SK-N-MC (cell line): ENCODE measurements at places on chromosomes 3 and 15.

GRCh38 chr3:54712539-54712938 is 215.3 kb downstream of the LRTM1 start:
- no peak for DNase-seq

DNA sequence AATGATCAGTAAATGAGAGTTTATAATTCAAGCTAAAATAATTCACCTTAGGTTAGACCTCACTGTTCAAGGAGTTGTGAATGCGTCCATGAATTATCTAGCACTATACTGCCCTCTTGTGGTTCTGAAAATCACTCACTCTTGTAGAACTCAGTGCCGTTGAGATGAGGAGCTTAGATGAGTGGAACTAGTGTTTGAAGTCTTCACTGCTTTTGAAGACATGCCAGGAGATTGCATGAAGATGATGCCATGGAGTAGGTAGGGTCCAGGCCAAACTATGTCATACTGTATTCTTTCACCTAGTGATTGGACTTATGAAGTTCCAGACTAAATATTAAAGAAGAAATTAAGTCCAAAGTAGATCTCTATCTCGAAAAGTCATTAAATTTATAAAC is 28.8 kb downstream of the LYSMD4 start:
- peak; percentile 84 for DNase-seq

DNA sequence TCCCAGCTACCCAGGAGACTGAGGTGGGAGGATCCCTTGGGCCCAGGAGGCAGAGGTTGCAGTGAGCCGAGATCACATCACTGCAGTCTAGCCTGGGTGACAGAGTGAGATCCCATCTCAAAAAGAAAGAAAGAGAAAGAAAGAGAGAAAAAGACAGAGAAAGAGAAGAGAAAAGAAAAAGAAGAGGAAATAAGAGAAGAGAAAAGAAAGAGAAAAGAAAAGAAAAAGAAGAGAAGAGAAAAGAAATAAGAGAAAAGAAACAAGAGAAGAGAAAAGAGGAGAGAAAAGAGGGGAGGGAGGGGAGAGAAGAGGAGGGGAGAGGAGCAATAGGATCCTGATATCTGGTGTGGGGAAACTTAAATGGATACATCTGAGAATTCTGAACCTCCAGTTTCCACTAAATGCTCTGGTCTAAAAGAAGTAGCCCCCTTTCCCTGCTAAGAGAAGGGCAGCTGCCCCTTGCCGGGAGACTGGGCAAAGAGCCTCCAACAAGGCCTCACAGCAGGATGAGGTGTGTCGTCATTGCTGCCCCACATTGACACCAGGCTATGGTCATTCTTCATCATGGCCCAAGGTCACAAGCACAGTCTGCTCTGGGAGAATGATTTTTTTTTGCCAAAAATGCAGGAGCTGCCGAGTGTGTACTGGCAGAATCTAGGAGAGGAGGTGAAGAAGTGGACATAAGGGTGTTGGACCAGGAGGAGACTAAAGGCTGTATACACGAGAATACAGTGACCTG is 21.1 kb upstream of the COMMD4 start:
- no peak for DNase-seq

DNA sequence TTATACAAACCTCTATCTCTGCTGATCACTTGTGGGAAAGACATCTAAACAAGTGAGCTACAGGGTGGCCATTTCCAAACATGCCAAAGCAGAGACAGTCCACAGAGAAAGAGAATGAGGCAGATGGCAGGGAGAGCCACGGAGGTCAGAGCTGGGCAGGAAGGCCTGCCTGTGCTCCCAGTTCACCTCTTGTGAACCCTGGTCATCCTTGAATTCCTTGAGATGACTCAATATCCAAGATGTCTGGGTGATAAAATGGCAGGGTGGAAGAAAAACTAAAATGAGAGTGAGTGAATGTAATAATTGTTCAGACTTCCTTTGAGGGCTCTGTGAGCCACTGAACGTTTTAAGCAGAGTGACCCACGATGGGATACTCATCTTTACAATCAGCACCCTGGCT is 104.8 kb downstream of the PLCH1 start:
- no peak for DNase-seq

- DNase-seq, result no peak
Measured at GRCh38 chr15:65595960-65596359, 15.0 kb downstream of the INTS14 start.

GRCh38 chr15:63043335-63044076 is 959 bp downstream of the TPM1 start:
- no peak for DNase-seq

- DNase-seq, result no peak
Measured at GRCh38 chr3:193673845-193674244, 80.8 kb downstream of the OPA1 start.

DNA sequence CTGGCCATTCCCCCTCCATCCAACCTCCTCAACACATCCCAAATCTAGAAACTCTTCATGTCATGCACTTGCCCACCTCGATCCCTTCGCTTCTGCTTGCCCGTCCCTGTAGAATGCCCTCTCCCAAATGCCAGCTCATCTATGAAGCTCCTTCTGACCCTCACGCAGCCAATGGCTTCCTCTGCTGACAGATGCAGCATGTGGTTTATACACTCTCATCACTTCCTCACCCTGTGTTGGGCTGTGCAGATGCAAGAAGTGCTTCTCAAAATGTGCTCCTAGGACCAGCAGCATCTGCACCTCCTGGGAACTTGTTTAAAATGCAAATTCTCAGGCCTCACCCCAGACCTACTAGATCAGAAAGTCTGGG is 51.7 kb downstream of the SEMA5B start:
- DNase-seq, result no peak

DNA sequence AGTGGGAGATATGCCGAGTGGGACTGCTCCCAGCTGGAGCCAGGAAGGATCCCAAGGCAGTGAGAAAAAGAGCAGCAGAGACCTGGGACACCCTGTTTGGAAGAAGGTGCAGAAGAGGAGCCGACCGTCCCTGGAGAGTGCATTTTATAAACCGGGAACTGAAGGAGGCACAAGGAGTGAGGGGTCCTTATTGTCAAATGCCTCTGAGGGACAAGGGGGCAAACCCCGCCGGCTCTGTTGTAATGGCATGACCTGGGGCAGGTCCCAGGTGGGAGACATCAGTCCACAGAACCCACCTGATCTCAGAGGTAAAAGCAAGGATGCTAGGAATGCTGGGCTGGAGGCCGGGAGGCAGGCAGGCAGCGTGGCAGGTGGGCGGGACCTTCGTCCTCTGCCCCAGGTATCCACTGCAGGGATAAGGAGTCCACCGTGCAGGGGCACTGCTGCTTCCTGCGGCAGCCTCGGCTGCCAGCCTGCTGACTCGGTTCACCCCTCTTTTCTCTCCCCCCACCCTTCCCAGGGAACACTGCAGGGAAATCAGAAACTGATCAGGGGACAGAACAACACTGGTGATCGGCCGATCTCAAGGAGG is 26.9 kb downstream of the ADAMTS17 start:
- no peak for DNase-seq

- DNase-seq, result no peak
Measured at GRCh38 chr3:136512381-136512780, 239.8 kb downstream of the STAG1 start.

DNA sequence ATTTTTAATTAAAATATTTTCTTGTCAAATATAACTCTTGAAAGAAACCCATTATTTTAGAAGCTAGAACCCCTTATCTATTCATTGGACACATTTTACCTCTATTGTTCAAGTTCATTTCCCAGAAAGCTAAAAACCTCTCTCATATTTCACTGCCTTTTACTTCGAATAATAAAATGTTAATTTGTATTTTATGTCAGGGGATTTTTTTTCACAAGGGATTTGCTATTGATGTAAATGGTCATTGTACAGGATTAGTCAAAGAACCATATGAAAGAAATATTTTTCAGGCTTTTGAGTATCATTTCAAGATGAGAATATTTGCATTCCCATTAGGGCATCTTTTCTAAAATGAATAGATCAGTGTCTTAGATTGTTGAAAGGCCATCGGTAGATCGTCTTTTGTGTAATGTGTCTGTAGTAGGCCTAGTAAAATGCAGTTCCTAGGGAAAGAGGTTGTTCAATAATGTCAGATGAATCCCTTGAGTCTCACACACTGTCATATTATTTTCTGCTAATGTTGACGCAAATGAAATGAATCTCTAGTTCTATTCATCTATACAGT is 114.5 kb downstream of the ROBO1 start:
- no peak for DNase-seq

DNA sequence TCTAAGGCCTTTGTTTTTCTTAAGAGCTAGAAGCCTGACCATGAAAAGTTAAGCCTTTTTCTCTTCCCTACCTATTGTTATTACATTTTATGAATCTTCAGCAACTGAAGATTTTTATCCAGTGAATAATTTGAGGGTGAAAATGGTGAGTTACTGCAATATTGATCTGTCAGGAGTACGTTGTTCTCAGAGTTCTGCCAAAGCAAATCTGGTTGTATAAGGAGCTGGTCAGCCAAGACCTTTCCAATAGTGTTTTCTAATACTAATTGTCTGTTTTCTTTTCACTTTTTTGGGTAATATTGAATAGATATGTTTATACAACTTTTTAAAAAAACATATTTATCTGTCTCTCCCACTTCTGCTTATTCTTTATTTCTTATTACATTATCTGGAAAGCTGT is 15.0 kb downstream of the SPTSSB start:
- DNase-seq, result no peak

DNA sequence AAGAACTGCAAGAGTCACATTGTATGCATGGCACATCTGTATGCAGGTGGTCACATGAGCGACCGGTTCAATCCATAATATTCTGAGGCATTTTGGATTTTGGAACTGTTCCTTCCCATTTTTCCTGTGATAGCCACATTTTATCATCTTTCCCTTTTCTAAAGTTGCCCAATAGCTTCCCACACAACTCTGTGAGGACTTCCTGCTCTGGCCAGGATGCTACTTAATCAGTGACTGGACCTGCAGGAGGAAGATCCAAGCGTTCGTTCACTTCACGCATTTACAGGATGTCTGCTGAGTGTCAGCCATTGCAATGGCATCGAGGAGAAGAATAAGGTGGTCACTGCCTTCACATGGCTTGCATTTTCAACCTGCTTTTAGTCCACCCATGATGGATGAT is 9.8 kb downstream of the KLHL6 start:
- DNase-seq, result no peak

DNA sequence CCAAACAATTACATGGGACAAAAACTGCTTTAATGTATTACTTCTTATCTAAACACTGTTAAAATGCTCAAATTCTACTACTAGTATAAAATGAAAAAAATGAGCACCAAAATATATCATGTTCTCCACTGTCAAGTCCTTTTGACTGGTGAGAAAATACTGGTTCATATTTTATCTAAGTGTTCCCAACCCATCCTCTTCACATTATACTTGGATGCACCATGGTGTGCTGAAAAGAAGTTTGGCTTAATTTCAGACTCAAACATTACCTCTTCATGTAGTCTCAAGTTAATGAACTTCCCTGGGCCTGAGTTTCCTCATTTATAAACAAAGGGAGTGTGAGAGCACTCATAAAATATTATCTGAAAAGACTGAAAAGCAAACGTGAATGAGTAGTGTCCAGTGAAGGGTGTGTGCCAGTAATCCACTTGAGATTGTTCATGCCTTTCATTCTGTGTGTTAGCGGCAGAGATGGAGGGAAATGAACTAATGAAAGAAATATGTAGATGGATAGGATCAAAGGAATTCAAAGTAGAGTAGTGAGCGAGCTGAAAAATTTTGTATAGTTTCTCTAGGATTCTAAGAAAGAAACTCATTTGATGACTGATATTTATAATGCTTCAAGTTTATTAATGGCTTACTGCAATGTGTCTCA is 263.2 kb downstream of the NLGN1 start:
- DNase-seq, result no peak

GRCh38 chr3:12908859-12909258 is 67.5 kb upstream of the RPL32 start:
- DNase-seq, result no peak

GRCh38 chr3:76949033-76949432 is 90.9 kb upstream of the ROBO2 start:
- no peak for DNase-seq

- DNase-seq, result no peak
Measured at GRCh38 chr15:32688151-32688639, 29.6 kb upstream of the GREM1 start.

DNA sequence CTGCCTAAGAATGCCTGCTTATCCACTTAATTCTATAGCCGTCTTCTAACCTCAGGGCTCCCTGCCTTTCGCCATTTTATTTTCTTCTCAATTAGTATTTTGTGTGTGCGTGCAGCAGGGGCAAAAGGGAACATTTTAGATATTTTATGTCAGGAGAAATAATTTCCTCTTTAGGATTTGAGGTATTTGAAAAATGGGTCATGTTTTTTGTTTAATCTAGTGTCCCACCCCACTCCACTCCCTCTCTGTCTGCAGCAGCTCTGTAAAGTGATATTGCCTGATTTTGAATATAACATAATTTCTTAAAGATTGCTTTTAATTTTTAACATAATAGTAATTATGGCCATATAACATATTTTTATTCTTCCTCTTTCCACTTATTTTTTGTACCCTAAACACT is 593.2 kb upstream of the DPPA4 start:
- DNase-seq, result no peak

DNA sequence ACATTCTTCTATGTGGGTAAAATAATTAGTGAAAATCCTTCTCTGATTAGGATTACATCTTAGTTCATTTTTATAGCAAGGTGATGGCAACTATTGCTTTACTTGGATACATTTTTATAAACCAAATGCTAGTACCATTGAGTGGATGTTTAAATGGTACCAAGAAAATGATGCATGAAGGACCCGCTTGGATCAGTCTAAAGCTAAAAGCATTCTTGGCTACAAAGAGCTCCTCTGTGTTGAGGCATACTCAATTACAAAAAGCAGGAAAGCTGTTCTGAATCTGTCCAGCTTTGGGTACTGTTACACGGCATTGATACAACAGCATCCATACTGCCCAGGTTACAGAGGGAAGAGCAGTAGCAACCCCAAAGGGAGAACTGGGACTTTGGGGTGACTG is 217.2 kb downstream of the PDZRN3 start:
- DNase-seq, result no peak

- DNase-seq, result no peak
Measured at GRCh38 chr3:134370611-134371531, 3.4 kb downstream of the AMOTL2 start.

GRCh38 chr3:72510247-72510646 is 338.0 kb downstream of the SHQ1 start:
- DNase-seq, result no peak

- no peak for DNase-seq
Measured at GRCh38 chr15:21267671-21268395, 172.5 kb downstream of the POTEB3 start.

DNA sequence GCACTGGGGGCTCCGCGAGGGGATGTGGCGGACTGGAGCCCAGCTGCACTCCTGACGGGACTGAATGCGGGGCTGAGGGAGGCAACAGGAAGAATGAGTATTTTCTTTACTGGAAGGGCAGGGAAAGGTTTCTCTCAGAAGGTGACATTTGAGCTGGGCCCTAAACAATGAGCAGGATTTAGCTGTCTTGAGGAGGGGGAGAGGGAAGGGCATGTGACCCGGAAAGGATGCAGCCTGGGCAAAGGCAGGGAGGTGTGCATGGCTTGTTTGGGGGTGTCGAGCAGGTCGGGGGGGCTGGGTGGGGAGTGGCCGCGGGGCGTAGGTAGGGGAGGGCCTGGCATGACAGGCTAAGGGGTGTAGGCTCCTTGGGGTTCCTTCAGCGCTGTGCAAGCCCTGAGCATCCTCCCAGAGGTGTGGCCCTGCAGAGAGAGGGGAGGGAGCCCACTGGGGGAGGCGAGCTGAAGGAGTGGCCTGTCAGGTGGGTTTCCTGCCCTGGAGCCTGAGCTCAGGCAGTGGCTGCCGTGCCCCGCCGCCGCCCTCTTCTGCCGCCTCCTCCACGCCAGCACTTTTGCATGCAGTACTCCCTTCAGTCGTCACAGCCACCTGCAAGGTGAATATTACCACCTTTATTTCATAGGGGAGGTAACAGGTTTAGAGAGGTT is 17.2 kb upstream of the ANKDD1A start:
- no peak for DNase-seq
